ENCODE measurements at places on chromosomes 13 and 19. TPM values are rescaled to one million over a fixed set of nuclear protein-coding genes. Genes with fewer than 3 reads are reported as not detected.
A peak's percentile ranks its signal among the peaks of the same experiment; 100 is the strongest.

DNA sequence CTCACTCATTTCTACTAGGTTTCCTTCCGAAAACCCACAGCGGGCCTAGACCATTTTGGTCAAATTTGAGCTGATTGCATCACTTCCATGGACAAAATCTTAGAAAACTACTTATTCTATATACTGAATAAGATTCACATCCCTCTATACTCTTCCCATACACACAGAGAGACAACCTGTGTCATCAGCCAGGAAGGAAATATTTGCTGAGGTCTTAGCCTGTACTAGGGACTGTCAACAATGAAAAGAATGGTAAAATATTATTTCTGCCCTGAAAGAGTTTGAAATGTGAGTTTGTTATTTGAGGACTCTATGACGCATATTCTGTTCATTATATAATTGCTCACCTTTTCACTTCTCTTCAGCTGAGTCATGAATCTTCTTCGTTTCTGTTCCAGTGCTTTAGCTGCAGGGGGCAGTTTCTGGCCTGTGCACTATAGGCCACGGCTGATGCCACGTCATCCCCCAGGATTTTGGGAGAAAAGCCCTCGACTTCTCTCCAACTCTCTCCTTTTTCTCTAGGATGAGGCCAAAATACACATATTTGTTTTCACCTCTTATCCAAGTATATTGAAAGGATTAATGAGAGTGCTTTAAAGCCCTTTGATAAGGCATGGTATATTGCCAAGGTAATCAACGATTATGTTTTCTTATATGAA lies 47.7 kb downstream of the GSX1 start:
- DNase-seq, result peak; percentile 81

- DNase-seq, result no peak
These were observed 12.5 kb downstream of the ALG5 start for GRCh38 chr13:36986462-36987240.

SULT2A1 gene
- total RNA-seq, result not detected

GRCh38 chr13:67168384-67168783 lies 61.8 kb downstream of the PCDH9 start:
- no peak for DNase-seq

- DNase-seq, result no peak
These were observed 74.9 kb downstream of the SIPA1L3 start for GRCh38 chr19:37981785-37982475.

GRCh38 chr19:383922-384798 lies 24.8 kb downstream of the C2CD4C start:
- no peak for DNase-seq

- peak; percentile 59 for DNase-seq
These were observed 49.9 kb downstream of the EDNRB start for GRCh38 chr13:77868717-77869116.

OVOL3 gene
- total RNA-seq, result not detected

DNA sequence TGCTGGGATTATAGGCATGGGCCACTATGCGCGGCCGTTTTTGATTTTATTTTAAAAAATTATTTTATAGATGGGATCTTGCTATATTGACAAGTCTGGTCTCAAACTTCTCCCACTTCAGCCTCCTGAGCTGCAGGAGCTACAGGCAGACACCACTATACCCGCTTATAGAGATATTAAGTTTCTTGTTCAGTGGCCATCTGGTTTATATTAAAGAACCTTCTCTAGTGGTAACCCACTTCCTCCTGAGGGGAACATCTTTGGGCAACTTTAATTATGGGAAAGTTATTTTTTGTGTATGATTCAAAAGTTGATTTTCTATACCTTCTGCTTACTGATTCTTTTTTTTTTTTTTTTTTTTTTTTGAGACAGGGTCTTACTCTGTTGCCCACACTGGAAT lies 172.7 kb downstream of the KLF5 start:
- DNase-seq, result no peak

DNA sequence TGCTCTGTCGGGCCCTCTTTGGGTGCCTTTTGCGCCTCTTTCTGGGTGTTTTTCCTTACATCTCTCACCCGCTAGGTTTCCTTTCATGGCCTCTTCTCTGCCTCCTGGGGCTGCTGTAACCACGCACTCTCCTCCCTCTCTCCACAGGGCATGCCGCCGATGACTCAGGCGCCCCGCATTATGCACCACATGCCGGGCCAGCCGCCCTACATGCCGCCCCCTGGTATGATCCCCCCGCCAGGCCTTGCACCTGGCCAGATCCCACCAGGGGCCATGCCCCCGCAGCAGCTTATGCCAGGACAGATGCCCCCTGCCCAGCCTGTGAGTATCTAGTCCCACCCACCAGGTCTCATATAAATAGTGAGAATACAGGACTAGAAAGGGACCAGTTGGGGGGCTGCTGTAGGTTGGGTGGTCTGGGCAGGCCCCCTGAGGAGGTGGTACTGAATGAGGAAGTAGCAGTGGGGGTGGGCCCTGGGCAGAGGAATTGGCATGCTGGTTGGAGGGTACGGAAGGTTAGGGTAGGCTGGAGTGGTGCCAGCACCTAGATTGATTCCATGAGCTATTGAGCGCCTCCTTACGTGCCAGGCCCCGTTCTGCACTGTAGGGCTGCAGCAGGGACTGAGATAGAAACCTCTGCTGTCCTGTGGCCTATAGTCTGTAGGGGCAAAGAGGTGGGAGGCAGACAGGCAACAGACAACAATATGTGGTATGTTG lies 11.9 kb downstream of the SNRPA start:
- no peak for DNase-seq

PRTN3 gene
- total RNA-seq, result 0.29 TPM

- no peak for DNase-seq
These were observed 21.5 kb downstream of the COLGALT1 start for GRCh38 chr19:17576758-17577456.

GPC6 gene
- total RNA-seq, result 3.5 TPM

GRCh38 chr19:49844138-49845095 lies 6.5 kb upstream of the PTOV1 start:
- DNase-seq, result no peak

DNA sequence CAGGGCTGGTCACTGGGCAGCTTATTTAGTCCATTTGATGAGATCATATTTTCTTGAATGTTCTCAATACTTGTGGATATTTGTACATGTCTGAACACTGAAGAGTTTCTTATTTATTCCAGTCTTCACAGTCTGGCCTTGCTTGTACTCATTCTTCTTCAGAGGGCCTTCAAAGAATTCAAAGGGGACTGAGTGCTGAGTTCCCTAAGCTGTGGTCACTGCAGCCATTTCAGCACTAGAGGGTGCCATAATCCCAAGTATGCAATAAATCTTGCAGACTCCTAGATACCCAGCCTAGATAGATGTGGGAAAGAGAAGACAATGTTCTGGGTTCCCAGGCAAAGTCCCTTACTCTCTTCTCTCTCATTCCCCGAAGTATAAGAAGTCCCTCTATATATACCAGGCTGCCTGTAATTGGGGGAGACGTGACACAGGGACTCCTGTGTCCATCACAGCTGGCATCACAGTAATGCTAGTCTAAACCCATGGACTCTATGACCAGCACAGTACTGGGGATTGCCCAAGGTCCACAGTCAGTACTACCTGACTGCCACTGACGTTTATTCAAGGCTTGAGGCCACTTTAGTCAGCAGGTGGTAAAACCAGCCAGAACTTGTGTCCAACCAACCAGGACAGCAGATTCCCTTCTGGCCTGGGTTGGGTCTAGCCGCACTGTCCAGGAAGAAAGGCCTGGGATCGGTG lies 8.9 kb upstream of the VN1R1 start:
- peak; percentile 76 for DNase-seq

ZNF442 gene
- total RNA-seq, result 1.1 TPM

RYR1 gene
- not detected for total RNA-seq

- DNase-seq, result peak; percentile 1
These were observed 744.1 kb downstream of the UQCRFS1 start for GRCh38 chr19:28468701-28469459.

- no peak for DNase-seq
These were observed 68.3 kb upstream of the MCF2L start for GRCh38 chr13:112900691-112901091.

- DNase-seq, result no peak
These were observed 14.4 kb upstream of the PLEKHF1 start for GRCh38 chr19:29650772-29651387.

POGLUT2 gene
- 4.5 TPM for total RNA-seq

MAMSTR gene
- total RNA-seq, result 0.18 TPM

DNA sequence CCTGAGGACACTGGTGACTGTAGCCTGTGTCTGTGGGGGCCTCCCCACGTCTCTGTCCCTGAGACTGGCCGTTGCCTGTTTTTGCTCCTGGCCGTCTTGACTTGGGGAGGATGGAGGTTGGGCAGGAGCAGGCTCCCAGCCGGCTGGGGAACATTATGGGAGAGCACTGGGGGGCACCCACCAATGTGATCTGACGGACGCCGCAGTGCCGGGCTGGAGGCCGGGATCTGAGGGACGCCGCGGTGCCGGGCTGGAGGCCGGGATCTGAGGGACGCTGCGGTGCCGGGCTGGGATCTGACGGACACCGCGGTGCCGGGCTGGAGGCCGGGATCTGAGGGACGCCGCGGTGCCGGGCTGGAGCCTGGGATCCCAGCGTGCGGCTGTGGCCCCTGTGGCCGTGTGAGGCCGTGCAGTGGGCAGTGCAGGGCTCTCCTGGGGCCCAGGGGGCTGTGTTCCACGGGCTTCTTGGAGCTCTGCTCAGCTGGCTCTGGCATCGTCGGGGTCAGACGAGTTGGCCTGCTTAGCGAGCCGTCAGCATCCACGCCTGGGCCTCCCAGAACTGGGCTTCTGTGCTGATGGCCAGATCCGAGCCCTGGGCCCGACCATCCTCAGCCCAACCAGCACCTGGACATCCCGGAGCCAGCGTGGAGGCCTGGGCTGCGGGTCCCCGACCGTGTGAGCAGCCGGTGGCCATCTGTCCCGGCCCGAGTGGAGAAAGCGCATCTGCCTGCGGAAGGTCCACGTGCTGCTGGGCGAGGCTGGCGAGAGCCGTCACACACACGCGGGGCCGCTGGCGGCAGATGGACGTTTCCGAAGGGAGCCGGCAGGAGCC lies 45.8 kb downstream of the GAS6 start:
- DNase-seq, result no peak

BLOC1S3 gene
- 11.9 TPM for total RNA-seq

- DNase-seq, result peak; percentile 30
These were observed at the start of gene LACC1 for GRCh38 chr13:43879755-43880181. Gene LACC1, plus strand, starts transcription at chr13:43879904. Its CDS starts 1,082 bp downstream, at chr13:43880986.

MISP gene
- 130 TPM for total RNA-seq

- DNase-seq, result peak; percentile 39
These were observed 260.0 kb downstream of the FGF14 start for GRCh38 chr13:102141625-102142472.

ZNF528 gene
- total RNA-seq, result 4.9 TPM

GRCh38 chr19:1657746-1658145 lies 5.3 kb upstream of the TCF3 start:
- peak; percentile 41 for DNase-seq

- DNase-seq, result no peak
These were observed 484.7 kb downstream of the IRS2 start for GRCh38 chr13:109301726-109302125.

SLC5A5 gene
- total RNA-seq, result 0.23 TPM

DNA sequence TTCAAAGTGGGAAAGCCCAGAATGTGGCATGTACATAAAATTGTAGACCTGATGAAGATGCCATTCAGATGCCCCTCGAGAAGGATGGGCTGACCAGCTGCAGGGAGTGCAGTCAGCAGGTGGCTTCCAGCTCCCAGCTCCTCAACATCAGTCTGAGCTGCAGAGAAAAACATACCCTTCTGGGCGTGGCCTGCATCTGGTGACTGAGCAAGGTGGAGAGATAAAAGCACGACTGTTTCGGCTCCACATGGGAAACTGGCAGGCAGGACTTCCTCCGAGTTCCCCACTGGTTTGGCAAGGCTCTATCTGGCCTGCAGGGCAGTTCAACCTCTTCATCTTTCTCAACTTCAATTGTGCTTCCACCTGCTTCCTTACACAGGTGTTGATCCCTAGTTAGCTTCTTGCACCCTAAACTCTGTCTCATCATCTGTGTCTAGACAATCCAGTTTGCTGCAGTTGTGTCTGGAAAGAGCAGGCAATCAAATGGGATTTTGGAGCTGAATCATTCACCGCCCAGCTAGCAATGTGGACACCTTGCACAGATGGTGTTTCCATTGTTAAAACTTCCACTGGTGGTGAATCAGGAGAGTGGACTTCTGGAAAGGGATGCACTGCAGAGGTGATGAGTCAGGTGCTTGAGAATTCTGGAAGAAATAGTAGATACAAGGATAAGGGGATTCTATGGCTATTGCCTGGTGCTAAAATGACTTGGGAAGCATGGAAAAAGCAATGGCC lies 56.8 kb downstream of the POLR1D start:
- DNase-seq, result peak; percentile 74

DNA sequence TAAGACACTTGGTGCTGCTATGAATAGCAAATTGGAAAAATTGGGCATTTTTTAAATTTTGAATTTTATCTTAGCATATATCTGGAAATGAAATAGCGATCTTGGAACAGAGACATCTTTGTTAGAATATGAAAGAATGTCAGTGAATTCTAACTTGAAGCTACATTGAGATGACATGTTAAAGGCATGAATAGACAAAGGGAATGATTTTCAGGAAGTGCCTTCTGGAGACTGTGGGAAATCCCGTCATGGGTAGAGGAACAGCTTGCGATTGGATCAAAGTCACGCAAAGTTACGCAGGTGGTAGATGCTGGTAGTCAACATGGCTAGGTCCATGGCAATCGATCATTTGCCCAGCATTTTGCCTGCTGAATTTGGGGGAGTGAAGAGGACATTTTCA lies 43.5 kb downstream of the LRCH1 start:
- DNase-seq, result no peak

TFPT gene
- 55.4 TPM for total RNA-seq

HIF3A gene
- not detected for total RNA-seq

- DNase-seq, result no peak
These were observed 14.6 kb upstream of the TMEM255B start for GRCh38 chr13:113744197-113745000.

GRCh38 chr19:15529774-15530372 lies 21.5 kb downstream of the CYP4F22 start:
- no peak for DNase-seq

GRCh38 chr13:113741191-113741668 lies 17.8 kb upstream of the TMEM255B start:
- no peak for DNase-seq

All from PC-3 (cell line).